Thoracic aorta (tissue), 2 donors: ENCODE measurements at places on chromosomes 11 and 22.

GRCh38 chr22:19710769-19711106, 3.6 kb upstream of the SEPTIN5 start:
- no peak for DNase-seq

- no peak for DNase-seq
Observed at GRCh38 chr11:88114486-88115045, 60.7 kb downstream of the RAB38 start.

- DNase-seq: no peak
Observed at GRCh38 chr11:64753380-64754123, 6.2 kb downstream of the PYGM start.

DNA sequence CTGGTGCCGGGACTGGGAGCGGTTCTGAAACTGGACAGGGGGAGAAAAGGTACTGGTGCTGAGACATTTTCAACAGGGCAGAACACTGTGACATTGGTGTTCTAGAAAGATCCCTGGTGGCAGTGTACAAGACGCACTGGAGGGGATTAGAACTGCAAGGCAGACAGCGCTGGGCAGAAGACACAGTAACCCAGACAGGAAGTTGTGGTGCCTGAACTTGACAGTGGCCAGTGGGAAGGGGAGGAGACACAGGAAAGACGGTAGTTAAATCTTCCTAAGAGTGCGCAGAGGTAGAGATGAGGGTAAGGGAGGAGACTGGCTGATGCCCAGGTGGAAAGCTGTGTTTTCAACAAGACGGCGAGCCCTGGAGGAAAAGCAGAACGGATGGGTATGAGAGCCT, 24.5 kb downstream of the FAM227A start:
- DNase-seq: no peak

DNA sequence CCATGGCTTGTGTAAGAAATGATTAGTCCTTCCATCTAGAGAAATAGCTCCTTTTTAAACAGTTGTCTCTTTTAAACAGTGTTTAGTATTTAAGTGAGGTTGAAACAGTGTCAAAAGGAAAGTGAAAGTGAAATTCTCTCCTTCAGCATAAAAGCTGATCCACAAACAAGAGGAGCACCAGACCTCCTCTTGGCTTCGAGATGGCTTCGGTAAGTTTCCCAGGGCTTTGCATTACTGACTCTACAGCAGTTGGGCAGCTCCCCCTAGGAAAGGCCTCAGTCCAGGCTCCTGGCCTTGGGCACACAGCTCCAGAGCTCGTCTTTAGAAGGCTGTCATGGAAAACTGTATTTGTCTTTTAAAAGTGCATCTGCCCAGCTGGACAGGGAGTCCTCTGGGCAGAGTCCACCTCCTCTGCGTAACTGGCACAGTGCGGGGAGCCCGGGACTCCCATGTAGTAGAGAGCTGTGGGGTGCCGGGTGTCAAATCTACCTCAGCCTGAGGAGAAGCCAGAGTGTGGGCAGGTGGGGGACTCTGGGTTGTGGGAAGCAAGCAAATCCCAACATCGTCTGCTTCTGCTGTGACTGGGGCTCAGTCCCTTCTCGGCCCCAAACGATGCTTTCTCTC, at the start of gene PLAAT4:
TSS of gene PLAAT4 (plus strand) at position 140 of the 624 bp plus-strand sequence. CDS start at position 201, 61 bp downstream.
- no peak for DNase-seq

DNA sequence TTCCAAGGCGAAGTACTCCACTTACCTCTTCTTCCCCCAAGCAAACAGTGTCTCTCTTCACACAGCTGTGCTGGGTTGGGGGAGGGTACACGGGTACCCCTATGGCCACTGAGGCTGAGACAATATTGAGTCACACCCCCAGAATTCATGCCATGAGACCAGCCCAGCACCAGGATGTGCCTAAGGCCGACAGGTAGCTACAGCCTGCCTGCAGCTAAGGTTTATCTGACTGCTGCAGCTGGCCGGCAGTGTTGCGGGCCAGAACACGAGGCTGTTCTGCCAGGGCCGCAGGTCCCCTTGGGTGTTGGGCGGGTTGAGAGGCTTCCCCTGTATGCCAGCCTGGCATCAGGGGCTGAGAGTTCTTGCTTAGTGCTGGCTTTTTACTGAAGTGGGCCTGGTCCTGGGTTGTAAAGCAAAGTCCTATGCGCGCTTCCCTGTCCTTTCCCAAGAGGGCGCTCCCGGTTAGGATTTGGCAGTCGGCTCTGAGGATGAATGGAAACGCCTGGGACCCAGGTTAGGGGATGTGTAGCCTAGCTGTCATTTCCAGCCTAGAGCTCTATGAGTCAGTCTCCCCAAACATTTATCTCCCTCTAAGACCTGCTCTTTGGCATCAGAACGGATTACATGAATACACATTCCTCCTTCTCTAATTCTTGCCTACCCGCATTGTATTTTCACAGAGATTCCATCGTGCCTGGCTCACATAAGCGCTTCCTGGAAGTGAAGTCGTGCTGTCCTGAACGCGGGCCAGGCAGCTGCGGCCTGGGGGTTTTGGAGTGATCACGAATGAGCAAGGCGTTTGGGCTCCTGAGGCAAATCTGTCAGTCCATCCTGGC, 7.1 kb downstream of the USP18 start:
- peak; percentile 47 for DNase-seq

DNA sequence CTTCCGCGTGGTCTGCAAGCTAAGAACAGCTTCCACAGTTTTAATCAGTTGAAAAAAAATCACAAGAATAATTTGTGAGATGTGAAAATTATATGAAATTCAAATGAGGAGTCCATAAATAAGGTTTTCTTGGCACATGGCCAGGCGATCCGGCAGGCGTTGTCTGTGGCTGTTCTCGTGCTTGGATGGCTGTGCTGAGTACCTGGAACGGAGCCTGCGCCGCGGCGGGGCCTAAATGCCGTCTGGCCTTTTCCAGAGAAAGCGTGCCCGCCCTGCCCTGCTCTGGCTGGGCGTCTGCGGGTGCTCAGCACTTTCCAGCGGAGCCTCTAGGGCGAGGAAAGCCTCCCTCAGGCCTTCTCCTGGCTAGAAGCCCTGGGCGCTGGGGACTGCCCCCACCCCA, 41.8 kb downstream of the OSBPL5 start:
- DNase-seq: peak; percentile 42

GRCh38 chr11:96217206-96217605, 125.8 kb downstream of the MAML2 start:
- no peak for DNase-seq

GRCh38 chr11:107139396-107139795, 121.1 kb upstream of the GUCY1A2 start:
- DNase-seq: no peak

DNA sequence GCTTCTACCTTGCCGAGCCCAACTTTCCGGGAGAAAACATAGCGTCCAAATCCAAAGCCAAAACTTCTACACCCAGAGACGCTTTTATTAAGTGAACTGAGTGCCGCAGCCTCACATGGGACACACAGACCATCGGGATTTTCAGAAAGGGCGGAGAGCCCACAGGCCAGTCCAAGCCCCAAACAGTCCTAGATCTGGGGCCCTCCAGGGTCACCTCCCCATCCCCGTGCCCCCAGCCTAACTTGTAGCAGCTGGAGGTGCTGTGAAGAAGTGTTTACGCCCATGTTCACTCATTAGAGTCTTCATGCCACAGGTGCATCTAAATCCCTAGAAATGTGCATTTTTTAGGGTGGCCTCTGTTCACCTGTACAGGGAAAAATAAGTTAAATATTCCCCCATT, 14.1 kb upstream of the ADORA2A start:
- no peak for DNase-seq

- no peak for DNase-seq
Observed at GRCh38 chr11:17770048-17770652, 35.6 kb downstream of the KCNC1 start.

DNA sequence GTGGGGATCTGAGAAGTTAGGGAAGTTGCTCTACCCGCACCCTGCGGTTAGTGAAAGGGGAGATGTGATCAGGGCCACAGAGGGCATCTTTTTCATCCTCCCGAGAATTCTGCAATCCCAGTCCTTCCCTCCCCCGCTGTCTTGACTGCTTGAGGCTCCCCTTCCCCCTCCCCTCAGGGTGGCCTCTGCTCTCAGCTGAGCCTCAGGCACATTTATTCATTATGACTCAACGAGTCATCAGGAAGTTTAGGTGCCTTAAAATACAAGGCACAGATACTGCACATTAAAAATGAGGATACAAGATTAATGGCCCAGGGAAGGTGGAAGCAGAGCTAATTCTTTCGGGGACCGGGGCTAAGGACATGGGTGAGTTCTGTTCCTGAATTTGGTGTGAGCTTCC, 104.0 kb downstream of the CACNA1I start:
- DNase-seq: no peak

- DNase-seq: no peak
Observed at GRCh38 chr22:25161916-25162530, 37.6 kb upstream of the CRYBB3 start.

GRCh38 chr11:46741600-46742484, 22.8 kb downstream of the F2 start:
- DNase-seq: no peak

GRCh38 chr11:73280626-73281025, 8.5 kb downstream of the P2RY6 start:
- no peak for DNase-seq

GRCh38 chr22:28051787-28052356, 132.8 kb upstream of the PITPNB start:
- DNase-seq: no peak

DNA sequence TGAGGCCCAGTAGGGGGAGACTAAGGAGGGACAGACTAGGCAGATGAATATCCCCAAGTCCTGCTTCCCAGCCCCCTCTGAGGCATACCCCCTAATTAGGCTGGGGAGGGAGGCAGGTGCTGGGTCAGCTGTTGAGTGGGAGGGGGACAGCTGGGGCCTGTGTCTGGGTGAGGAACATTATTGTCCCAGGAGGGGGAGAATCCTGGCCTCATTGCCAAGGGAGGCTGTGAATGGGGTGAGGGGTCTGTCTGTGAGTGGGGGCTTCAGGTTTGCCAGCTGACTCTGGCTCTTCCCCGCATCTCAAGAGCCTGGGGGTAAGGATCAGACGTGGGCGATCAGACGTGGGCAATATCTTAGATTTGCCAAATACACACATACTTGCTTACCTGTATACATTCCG, 2.1 kb downstream of the INPPL1 start:
- DNase-seq: no peak

DNA sequence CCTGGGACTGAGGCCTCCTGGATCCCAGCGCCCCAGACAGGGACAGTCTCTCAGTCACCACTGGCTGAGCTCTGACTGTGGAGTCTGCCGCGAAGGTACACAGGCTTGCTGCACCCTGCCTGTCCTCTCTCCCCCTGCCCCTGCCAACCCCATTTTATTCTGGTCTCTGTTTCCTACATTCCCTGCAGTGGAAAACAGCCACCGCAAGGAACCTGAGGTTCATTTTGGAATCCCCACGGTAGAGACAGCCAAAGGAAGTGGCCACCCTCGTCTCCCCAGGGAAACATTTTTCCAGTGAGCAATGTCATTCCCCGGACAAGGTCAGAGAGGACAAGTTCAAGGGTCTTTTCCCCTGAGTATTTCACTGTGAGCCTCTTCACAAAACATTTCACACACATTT, 56.6 kb downstream of the FBXO7 start:
- no peak for DNase-seq

DNA sequence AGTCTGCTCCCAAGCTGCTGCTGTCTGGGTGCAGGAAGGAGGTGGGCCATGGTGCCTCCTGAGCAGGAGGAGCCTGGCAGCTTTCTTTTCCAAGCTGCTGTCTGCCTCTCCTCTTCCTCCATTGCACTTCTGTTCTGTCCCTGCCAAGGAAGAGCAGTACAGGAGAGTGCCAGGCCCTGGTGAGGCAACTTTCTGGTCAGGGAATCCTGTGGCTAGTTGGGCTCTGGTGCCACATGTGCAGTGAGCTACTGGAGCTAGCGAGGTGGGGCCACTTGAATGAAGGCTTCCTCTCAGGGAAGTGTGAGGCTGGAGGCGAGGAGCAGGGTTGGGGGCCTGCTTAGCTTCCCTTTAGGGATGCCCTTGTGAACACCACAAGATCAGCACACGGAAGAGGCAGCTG, 90.0 kb downstream of the TSPAN18 start:
- no peak for DNase-seq

DNA sequence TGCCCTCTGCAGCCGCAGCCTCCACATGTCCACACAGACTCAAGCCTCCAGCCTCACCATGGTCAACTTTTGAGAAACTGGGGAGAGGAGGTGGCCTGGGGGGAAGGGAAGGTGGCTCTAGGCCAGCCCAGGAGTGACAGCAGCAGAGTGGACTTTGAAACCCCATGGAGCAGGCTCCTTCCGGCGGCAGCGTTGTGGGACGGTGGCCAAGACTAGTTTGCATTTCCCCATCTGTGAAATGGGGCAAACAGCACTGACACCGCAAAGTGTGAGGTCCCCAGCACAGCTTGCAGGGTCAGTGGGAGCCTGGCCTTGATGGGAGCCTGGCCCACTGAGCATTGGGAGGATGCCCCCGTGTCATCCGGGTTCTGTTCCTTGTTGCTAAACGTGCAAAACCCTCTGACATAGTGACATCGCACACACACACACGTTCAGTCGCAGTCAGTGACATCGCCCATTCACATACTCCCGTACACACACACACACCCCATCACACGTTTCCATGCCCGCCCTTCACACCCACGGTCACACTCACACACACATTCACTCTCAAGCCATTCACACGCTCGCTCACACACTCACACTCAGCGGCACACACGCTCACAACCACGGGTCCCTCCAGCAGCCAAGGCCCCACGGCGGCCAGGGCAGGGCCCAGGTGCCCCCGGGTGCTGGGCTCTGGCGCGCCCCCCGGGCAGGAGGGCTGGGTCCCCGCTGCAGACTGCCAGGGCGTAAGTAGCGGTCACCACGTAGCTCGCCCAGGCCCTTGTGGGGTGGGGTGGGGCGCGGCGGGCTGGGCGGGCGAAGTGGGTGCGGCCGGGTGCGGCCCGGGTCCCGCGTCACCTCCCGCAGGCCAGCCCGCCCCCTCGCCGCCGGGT, 585 bp downstream of the CYB5R3 start:
- DNase-seq: no peak

DNA sequence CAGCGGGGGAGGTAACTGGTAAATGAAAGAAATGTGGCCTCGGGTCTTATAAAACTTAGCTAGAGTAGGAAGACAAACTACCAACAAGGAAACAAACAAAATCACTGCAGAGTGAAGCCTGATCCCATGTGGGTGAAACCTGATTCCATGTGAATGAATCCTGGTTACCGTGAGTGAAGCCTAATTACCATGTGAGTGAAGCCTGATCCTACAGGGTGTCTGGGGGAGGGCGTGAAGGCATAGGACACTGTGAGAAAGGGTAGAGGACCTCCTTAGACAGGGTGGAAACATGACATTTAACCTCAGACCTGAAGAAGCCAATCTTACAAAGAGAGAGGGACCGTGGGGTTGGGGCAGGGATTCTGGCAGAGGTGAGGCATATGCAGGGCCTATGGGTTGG, 106.2 kb upstream of the USP47 start:
- DNase-seq: no peak

GRCh38 chr11:29119707-29120618, 896.9 kb downstream of the KCNA4 start:
- no peak for DNase-seq
